Foreskin keratinocyte (primary cell): ENCODE measurements at places on chromosomes 5 and 9.

DNA sequence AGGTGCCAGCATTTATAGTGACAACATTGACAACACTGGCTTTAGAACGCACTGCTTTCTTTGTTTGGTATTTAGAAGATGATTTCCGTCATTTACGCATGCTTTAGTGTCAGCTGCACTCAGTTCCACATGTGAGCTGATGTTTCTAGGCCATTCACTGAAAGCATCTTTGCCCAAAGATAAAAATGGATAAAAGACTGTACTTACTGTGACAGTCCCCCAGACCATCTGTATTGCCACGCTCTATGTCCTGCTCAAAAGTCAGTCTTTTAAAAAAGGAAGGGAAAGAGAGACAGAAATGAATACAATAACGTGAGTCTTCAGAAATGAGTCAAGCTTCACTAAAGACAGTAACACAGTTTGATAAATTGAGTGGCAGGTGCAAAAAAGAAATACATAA, 99.3 kb downstream of the SEMA6A start:
- no peak for DNase-seq

- no peak for DNase-seq
Measured at GRCh38 chr5:143025376-143025775, 255.2 kb downstream of the ARHGAP26 start.

GRCh38 chr5:59628062-59628828, 265.3 kb downstream of the PDE4D start:
- DNase-seq = no peak

GRCh38 chr5:79032031-79032695, 37.3 kb downstream of the DMGDH start:
- DNase-seq = no peak

GRCh38 chr5:60444661-60445360, 255.2 kb downstream of the DEPDC1B start:
- no peak for DNase-seq

DNA sequence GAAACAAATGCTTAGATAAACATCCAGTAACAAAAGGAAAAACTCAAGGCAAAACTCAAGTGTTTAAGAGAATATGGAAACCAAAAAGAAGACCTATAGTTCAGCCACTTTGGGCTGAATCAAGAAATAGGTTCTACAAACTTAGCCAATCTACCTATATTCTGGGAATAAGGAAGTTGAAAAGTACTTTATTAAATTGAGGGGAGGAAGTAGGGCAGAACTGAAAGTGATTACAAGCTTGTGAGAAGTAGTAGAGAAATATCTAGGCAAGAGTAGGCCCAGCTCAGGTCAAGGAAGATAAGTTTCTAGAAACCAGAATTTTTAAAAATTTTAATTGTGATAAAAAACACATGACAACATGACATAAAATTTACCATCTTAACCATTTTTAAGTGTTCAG, 384.8 kb upstream of the PCSK5 start:
- no peak for DNase-seq

DNA sequence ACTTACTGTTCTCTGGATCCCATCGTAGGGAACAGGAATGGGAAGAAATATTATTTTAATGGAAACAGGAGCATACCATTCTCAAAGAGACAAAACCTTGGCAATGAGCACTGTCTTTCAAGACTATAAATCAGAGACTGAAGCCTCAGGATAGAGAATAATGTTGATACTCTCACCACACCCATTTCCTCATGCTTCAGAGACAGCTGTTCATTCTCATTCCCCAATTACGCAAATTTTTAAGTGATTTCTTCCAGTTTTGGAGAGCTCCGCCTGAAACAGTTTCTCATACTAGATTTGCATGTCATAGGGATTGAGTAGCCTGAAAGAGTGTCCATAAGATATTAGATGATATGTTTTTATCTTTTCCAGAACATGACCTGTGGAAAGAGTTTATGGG, 290.5 kb upstream of the RASA1 start:
- DNase-seq = peak; percentile 63

DNA sequence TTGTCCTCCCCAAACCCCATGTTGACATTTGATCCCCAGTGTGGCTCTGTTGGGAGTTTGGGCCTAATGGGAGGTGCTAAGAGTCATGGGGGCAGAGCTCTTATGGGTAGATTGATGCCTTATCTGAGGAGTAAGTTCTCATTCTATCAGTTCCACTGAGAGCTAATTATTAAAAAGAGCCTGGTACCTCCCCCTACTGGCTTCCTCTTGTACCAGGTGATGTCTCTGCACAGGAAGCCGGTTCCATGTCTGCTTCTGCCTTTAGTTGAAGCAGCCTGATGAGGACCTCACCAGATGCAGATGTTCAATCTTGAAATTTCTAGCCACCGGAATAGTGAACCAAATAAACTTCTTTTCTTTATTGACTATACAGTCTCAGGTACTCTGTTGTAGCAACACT, 10.8 kb downstream of the GABRB2 start:
- no peak for DNase-seq

- no peak for DNase-seq
Measured at GRCh38 chr5:93995126-93995621, 253.8 kb upstream of the POU5F2 start.

DNA sequence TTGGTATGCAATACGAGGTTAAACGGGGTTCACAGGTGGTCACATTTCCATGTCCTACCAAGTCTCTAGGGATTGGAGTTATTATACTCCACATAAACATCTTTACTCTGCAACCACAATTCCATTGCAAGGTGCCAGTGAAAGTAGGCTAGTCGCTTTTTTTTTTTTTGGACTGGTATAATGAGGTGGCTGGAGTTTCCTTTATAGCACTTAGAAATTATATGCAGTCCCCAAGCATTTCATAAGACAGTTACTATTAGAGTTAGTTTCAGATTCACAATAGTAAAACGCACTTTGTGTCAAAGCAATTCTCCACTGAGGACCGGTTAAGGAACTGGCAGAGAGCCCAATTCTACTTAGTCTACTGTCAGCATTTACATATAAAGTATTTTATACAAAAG, 1.4 kb downstream of the MEF2C start:
- DNase-seq = no peak

GRCh38 chr5:170496662-170497028, 7.2 kb upstream of the KCNIP1 start:
- DNase-seq = no peak

- no peak for DNase-seq
Measured at GRCh38 chr5:1423901-1424603, 21.2 kb downstream of the SLC6A3 start.

DNA sequence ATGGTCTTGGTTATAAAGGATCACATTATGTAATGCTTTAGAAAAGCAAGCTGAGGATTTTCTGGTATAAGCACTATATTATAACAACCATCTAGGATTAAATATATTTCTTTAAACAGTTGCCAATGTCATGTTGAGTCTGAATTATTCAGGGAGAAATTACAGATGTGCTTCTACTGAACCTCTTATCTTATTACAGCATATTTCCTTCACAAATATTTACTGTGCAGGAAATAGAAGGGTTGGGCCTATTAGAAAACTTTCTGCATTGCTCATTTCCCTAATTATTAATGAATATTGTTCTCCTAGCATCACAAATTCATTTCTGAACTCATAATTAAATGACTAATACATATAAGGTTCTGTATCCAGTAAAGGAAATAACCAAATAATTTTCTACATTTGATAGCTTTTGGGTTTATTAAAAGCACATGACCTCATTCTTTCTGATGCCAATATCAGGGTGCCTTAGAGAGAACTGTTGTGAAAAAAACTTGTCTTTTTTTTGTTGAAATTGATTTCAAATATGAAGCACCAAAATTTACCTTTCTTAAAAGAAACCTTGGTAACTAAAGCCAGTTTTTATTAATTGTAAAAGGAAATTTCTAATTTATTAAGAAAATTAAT, 476.8 kb upstream of the PTGER4 start:
- DNase-seq = no peak

DNA sequence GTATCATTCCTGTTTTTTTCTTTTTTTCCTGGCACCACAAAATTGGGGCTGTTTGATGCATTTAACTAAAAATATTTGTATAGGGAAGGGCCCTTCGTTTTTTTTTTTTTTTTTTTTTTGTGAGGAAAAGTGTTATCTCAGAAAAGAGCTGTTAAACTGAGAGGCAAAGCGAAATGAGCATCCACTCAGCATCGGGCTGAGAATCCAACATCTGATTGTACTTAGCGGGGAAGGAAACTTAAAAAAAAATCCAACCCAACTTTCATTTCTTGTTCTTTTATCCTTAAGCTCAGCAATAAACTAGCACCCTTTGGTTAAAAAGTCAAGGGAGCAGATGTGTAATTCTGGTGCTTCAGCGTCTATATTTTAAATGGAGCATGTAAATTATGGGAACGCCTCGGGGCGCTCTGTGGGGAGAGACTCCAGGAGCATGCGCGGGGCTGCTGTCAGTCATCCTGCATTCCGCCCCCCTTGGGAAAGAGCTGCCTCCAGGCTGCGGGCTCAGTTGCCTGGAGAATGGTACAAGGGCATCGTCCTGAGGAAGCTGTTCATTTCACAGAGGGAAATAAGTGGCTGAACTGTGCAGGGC, 33.3 kb downstream of the DMRT2 start:
- DNase-seq = peak; percentile 19

DNA sequence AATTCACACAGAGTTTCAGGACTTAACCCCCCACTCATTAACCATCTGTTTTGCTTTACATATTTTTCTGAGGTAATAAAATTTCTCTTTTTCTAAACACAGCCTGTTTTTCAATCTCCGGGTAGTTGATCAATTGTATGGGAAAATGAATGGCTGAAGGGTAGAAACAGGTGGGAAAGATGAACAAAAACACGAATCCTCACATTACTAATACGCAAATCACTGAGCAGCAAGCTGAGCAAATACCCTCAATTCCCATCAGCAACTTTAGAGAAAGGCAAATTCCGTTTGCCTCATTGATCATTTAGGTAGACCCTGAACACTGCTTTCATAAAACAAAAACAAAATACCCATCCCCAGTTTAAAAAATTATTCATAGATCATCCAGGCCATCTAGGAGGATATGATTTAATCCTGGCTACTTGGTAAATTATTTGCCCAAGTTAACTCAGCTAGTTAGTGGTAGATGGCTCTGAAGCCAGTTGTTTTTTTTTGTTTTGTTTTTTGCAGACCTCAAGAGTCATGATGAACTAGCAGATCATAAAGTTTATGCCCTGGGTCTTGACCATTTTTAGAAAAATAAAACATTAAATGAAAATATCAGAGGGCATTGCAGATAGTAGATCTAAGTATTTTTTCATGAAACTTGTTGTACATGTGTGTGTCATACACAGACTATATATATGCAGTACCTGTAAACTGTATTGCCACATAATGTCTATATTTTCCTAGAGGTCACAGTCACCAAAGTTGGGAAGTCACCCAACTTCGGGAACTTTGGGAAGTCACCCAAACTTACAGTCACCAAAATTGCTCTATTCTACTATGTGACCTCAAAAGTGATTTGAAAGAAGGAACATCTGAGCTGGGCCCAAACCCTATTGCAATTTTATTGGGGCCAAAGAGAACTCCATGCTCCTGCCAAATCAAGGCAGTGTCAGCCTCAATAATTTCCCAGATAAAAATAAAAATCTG, 1.6 kb upstream of the CD274 start:
- no peak for DNase-seq

DNA sequence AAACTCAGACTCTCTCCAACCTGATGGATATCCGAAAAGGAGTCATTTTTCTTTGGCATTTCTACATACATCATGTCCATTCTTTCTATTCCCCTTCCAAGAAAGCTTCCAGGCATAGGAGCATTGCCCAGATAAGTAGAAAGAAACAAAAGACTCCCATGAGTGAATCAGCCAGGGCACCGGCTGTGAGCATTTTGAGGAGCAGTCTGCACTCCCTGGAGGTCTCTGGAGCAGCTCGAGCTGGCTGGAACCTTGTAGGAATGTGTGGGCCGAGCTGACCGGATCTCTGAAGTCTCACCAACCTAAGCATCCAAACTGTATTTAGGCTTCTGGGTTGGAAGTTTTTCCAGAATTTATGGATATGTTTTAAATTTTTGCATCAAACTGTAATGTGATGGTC, 161.4 kb upstream of the TRPC7 start:
- no peak for DNase-seq

- no peak for DNase-seq
Measured at GRCh38 chr5:57517250-57517649, 34.6 kb upstream of the ACTBL2 start.

DNA sequence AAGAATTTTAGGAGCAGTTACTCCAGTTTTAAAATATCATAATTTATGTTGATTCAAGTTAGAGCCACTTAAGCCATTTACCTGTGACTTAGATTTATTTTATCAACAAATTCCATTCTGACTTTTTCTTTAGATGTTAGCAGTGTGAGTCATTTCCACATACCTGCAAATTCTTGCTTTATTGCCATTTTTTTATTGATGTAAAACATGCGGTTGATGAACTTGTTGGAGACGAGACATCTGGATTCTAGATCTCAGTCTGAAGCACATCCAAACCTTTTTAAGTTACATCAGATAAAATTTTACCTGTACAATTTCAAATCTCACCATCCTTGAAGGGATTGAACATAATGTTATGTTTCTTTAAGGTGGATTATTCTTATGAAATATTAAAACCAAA, 240.9 kb downstream of the IRX1 start:
- peak; percentile 64 for DNase-seq

GRCh38 chr9:134789168-134789567, 91.4 kb upstream of the FCN2 start:
- no peak for DNase-seq

GRCh38 chr5:145478651-145479050, 356.5 kb downstream of the PRELID2 start:
- DNase-seq = no peak

GRCh38 chr9:26673261-26673660, 219.3 kb downstream of the CAAP1 start:
- no peak for DNase-seq

DNA sequence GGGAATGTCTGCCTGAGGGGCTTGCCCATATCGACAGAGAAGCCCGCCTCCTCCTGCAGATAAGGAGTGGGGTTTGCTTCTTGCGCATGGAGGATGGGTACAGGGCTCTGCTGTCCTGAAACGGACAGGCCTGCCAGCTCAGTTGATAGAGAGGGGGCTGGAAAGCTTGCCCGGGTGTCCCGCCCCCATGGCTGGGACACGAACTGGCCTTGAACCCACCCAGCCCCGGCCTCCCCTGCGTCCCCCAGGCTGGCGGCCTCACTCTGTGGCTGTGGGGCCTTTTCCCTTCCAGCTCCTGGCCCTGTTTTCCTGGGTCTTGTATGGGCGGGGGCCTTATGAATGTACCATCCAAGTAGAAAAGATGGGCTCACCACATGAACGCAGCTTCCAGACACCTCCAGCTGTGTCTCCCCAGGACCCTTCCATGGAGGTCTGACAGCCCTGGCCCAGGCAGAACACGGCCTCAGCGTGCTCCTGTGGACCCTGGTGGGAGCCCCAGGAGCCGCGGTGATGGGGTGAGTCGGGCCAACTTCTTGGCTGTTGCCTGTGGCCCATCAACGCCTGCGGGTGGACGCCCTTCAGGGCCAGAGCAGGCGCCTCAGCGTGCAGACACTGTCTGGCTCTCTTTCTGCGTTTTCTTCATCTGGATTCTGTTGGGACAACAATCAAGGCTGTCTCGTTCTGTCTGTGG, 15.9 kb upstream of the SLC2A6 start:
- DNase-seq = no peak

GRCh38 chr5:73214306-73214705, 41.3 kb downstream of the TMEM174 start:
- no peak for DNase-seq

- DNase-seq = no peak
Measured at GRCh38 chr5:52893863-52894262, 95.3 kb upstream of the ITGA2 start.

- no peak for DNase-seq
Measured at GRCh38 chr5:37662362-37662761, 177.5 kb downstream of the GDNF start.

GRCh38 chr5:57684299-57684702, 201.7 kb upstream of the ACTBL2 start:
- peak; percentile 37 for DNase-seq

GRCh38 chr9:122904466-122904822, 715 bp downstream of the RC3H2 start:
- peak; percentile 31 for DNase-seq
